ENCODE measurements at places on chromosomes 5 and 9.

- no peak for DNase-seq
Observed at GRCh38 chr5:157651623-157652376, 438 bp downstream of the SOX30 start.

GRCh38 chr9:126860757-126861466 lies 473 bp downstream of the ZBTB34 start:
- DNase-seq: peak; percentile 27

- peak; percentile 7 for DNase-seq
Observed at GRCh38 chr5:1930501-1930879, 47.8 kb upstream of the IRX4 start.

GRCh38 chr9:94949370-94949769 lies 222.9 kb downstream of the AOPEP start:
- no peak for DNase-seq

DNA sequence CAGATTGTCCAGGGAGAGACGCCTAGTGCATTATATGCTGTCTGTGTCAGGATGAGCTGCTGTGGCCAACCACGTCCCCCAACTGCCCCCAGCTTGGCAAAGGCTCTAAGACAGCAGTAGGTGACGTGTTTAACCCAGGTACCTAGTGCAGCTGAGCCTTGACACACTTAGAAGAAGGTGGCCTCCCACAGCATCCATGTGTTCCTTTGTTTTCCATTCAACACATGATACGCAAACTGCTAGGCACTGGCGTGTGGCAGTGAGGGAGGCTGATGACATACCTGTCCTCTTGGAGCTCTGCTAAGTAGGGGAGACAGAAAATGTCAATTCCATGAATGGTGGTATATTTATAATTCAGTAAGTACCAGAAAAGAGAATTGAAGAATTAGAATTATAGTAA lies 291.7 kb downstream of the NR3C1 start:
- no peak for DNase-seq

GRCh38 chr9:129553277-129553676 lies 67.6 kb downstream of the C9orf50 start:
- no peak for DNase-seq

DNA sequence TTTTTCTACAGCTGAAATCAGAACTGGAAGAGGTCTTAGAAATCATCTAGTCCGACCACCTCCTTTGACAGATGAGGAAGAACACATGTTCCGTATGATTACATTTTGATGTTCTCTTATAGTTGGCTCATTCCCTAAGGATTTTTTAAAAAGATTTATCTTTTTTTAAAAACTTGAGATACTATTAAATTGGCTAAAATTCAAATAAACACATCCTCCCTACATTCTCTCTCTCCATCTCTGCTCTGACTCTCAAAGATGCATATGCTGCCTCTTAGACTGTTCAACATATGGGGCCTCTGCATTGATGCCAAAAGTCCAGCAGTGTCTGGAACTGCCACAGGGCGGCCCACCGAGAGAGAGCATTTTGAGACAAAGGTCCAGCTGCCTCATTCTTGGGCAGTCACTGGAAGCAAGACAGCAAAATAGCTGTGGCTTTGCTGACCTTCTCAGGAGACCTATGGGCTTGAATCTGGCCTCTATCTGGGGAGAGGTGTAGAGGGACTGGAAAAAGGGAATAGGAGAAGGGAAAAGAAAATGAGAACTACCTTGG lies 12.8 kb upstream of the TSSK1B start:
- DNase-seq: peak; percentile 66

GRCh38 chr5:180021900-180022299 lies 49.7 kb downstream of the RNF130 start:
- no peak for DNase-seq

DNA sequence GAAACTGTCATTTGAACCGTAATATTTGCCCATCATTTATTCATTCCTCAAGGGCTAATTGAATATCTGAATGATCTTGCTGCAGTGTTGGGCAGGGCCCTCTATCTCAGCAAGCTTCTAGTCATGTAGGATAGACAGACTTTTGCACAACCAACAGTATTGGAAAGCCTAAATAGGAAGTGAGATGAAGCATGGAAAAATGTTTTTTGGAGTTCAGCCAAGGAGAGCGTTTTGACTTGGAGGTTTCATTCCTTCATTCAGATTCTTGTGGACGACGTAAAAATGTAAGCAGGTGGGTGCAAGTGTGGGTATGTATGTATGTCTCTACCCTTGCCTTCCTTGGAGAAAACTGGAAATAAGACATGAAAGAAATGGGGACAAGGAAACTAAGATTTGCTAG lies 15.5 kb downstream of the DAPK1 start:
- no peak for DNase-seq

DNA sequence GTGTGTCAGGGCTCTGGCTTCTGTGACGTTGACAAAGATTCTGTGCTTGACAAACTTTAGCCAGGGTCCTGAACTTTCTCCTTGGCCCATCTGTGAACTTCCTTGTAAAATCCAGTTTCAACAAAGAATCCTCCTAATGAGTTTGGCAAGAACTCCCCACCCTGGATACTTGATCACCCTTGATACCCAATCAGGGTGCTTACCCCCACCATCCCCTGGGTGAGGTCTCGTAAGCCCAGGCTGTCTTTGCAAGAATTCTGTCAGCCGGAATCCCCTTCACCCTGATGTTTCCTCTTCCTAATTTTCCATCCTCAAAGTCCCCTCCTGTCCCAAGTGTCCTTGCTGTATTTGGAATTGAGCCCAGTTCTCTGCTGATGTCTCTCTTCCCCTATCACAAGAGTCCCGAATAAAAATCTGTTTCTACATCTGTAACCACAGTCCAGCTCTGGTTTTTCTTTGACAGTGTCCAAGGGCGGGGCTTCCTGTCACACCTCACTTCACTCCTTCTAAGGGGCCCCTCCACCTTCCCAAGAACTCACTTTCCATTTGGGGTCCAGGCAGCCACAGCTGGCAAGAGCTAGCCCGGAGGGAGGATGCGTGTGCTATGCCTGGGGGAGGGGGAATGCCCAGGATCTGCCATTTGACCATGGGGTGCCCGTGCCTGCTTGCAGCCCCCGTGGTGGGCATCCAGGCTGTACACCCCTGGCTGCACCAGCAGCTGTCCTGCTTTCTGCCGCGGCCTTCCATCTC lies 2.7 kb upstream of the CARD19 start:
- DNase-seq: no peak
